ENCODE measurements at places on chromosomes 6 and 20. TPM values are rescaled to one million over a fixed set of nuclear protein-coding genes. Genes with fewer than 3 reads are reported as not detected.
A peak's percentile ranks its signal among the peaks of the same experiment; 100 is the strongest.

- no peaks in the 10 kb centered on the region for H3K27me3 ChIP-seq
- no peaks in the 10 kb centered on the region for H3K36me3 ChIP-seq
- no peak for DNase-seq
- no peak overlapping the region for H3K27ac ChIP-seq
- peaks cover 41% of the 10 kb centered on the region for H3K4me1 ChIP-seq
These were observed 83.0 kb downstream of the CD164 start for GRCh38 chr6:109299265-109299607.

- H3K36me3 ChIP-seq, result no peaks in the 10 kb centered on the region
- DNase-seq, result no peak
- H3K4me3 ChIP-seq, result no peak overlapping the region
- H3K27ac ChIP-seq, result no peak overlapping the region
- peaks cover 12% of the 10 kb centered on the region for H3K4me1 ChIP-seq
These were observed 67.1 kb upstream of the KCNQ5 start for GRCh38 chr6:72554761-72555221.

DNA sequence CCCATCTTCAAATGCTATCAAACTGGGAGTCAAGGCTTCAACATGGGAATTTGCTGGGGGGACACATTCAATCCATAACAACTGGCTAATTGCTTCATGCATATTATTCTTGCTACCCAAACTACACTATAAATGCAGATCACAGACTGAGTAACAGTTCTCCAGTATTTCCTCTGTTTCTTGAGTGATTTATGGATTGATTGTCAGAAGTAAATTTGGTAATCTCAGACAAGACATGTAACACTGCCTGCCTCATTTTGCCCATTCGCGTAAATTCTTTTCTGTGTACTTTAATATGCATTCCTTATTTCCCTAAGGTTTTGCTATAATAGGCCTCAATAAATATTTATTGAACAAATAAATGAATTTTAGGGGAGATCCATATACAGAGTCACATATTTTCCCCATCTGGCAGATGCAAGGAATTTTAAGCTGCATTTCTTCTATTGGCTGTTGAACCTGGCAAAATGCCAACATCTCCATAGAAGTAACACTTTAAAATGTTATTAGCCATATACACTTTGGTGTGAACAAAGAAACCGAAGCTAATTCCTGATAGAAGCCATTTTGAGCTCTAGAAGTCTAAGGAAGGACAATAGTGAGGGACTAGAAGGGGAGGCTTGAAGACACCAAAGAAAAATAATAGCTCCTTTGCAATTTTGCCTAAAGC, 98.2 kb downstream of the QRSL1 start:
- peaks cover 37% of the 10 kb centered on the region for H3K4me1 ChIP-seq
- H3K27ac ChIP-seq, result no peak overlapping the region
- DNase-seq, result no peak
- no peaks in the 10 kb centered on the region for H3K27me3 ChIP-seq
- no peak overlapping the region for H3K4me3 ChIP-seq

DNA sequence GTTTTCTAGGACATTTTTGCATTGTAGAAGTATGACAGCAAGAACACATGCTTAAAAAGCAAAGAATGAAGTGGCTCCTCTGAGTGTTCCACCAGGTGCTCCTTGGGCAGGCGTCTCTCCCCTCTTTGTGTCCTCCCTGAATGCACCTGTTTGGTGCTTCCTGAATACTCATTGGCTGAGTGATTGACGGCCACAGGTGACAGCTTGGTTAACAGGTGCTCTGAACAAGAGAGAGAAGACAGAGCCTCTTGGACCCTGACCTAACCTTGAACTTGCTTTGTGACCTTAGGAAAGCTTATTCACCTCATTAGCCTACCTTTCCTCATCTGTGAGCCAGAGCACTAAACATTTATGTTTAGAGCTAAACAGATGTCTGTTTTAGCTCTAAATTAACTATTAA, 93.7 kb downstream of the TULP4 start:
- DNase-seq, result no peak
- H3K4me1 ChIP-seq, result no peaks in the 10 kb centered on the region
- no peak overlapping the region for H3K4me3 ChIP-seq
- no peaks in the 10 kb centered on the region for H3K27me3 ChIP-seq
- H3K36me3 ChIP-seq, result no peaks in the 10 kb centered on the region
- no peak overlapping the region for H3K27ac ChIP-seq

DNA sequence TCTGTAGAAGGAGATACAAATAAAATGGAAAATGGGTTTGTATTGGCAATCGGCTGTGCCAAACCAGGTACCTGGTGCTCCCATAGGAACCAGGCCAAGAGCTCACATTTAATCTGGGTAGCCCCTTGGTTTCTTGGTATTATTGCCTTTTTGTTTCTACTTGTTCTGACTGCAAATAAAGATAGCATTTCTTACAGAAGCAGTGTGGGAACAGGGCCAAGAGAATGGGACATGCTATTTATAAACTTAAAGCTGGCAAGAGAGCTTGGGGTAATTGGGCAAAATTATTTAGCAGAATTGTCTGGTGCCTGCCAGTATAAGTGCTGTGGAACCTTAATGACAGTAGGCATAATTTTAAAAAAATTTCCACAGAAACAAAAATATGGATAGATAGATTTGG, 113.5 kb upstream of the GLP1R start:
- no peak overlapping the region for H3K27ac ChIP-seq
- H3K4me3 ChIP-seq, result no peak overlapping the region
- no peak for DNase-seq
- H3K27me3 ChIP-seq, result no peaks in the 10 kb centered on the region
- H3K4me1 ChIP-seq, result no peaks in the 10 kb centered on the region
- no peaks in the 10 kb centered on the region for H3K36me3 ChIP-seq

- no peak for DNase-seq
- no peaks in the 10 kb centered on the region for H3K36me3 ChIP-seq
- H3K27ac ChIP-seq, result no peak overlapping the region
- H3K27me3 ChIP-seq, result no peaks in the 10 kb centered on the region
- no peak overlapping the region for H3K4me3 ChIP-seq
These were observed 1090.0 kb upstream of the EYS start for GRCh38 chr6:66796987-66797386.

GRCh38 chr6:14549304-14549770, 431.8 kb downstream of the CD83 start:
- no peaks in the 10 kb centered on the region for H3K36me3 ChIP-seq
- H3K27ac ChIP-seq, result no peak overlapping the region
- H3K27me3 ChIP-seq, result no peaks in the 10 kb centered on the region
- DNase-seq, result no peak
- no peaks in the 10 kb centered on the region for H3K4me1 ChIP-seq

- H3K36me3 ChIP-seq, result no peaks in the 10 kb centered on the region
- no peak overlapping the region for H3K4me3 ChIP-seq
- H3K27me3 ChIP-seq, result no peaks in the 10 kb centered on the region
These were observed 226.3 kb upstream of the SMLR1 start for GRCh38 chr6:130600880-130601341.

DNA sequence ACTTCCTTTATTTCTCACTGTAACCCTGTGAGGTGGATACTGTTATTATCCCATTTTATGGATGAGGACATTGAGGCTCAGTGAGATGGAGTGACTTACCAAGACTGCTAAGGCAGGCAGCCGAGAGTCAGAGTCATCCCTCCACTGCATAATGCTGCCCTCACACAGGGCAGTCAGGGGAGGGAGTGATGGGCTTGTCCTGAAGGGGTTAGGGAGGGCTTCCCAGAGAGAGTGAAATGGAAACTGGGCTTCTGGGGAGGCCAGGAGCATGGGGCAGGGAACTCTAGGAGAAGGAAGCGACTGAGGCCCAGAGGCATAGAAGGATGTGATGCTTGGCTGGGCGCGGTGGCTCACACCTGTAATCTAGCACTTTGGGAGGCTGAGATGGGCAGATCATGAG, 31.1 kb downstream of the TM9SF4 start:
- no peak overlapping the region for H3K4me3 ChIP-seq
- no peak overlapping the region for H3K27ac ChIP-seq
- no peaks in the 10 kb centered on the region for H3K4me1 ChIP-seq
- peaks cover 51% of the 10 kb centered on the region for H3K36me3 ChIP-seq
- no peaks in the 10 kb centered on the region for H3K27me3 ChIP-seq

- no peaks in the 10 kb centered on the region for H3K36me3 ChIP-seq
- DNase-seq, result no peak
- H3K4me3 ChIP-seq, result no peak overlapping the region
- H3K4me1 ChIP-seq, result peaks cover 5% of the 10 kb centered on the region
These were observed 33.5 kb downstream of the NEDD9 start for GRCh38 chr6:11198663-11199603.

GRCh38 chr6:76435174-76435573, 362.7 kb upstream of the IMPG1 start:
- H3K27me3 ChIP-seq, result no peaks in the 10 kb centered on the region
- no peak for DNase-seq
- no peaks in the 10 kb centered on the region for H3K4me1 ChIP-seq
- H3K4me3 ChIP-seq, result no peak overlapping the region

- no peaks in the 10 kb centered on the region for H3K27me3 ChIP-seq
- no peak for DNase-seq
- H3K27ac ChIP-seq, result no peak overlapping the region
- H3K4me3 ChIP-seq, result no peak overlapping the region
- no peaks in the 10 kb centered on the region for H3K4me1 ChIP-seq
- H3K36me3 ChIP-seq, result no peaks in the 10 kb centered on the region
These were observed 272.1 kb upstream of the TAB2 start for GRCh38 chr6:149045404-149045803.

GRCh38 chr20:31858760-31859083, 11.6 kb downstream of the DUSP15 start:
- no peak overlapping the region for H3K27ac ChIP-seq
- peaks cover 2% of the 10 kb centered on the region for H3K27me3 ChIP-seq
- no peak overlapping the region for H3K4me3 ChIP-seq
- no peaks in the 10 kb centered on the region for H3K36me3 ChIP-seq
- DNase-seq, result no peak
- H3K4me1 ChIP-seq, result no peaks in the 10 kb centered on the region

- no peaks in the 10 kb centered on the region for H3K36me3 ChIP-seq
- no peak overlapping the region for H3K4me3 ChIP-seq
- H3K4me1 ChIP-seq, result no peaks in the 10 kb centered on the region
- no peak for DNase-seq
- H3K27ac ChIP-seq, result no peak overlapping the region
These were observed 77.4 kb upstream of the SULF2 start for GRCh38 chr20:47862574-47863240.

GRCh38 chr6:44166591-44167184, 8.1 kb downstream of the CAPN11 start:
- no peak overlapping the region for H3K4me3 ChIP-seq
- H3K27me3 ChIP-seq, result no peaks in the 10 kb centered on the region
- H3K36me3 ChIP-seq, result no peaks in the 10 kb centered on the region
- no peak for DNase-seq

DNA sequence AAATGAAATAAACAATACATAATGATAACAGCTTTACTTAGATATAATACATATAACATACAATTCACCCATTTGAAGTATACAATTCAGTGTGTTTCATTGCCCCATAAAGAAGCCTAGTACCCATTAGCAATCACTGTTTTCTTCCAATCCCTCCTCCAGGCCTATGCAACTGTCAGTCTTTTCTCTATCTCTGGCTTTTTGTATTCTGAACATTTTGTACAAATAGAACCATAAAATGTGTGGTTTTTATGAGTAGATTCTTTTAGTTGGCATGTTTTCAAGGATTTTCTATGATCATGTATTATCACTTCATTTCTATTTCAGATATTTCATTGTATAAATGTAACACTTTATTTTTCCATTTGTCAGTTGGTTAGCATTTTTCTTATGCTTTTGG, 54.6 kb upstream of the MYO6 start:
- no peak overlapping the region for H3K27ac ChIP-seq
- no peaks in the 10 kb centered on the region for H3K36me3 ChIP-seq
- H3K27me3 ChIP-seq, result no peaks in the 10 kb centered on the region
- H3K4me1 ChIP-seq, result no peaks in the 10 kb centered on the region
- no peak for DNase-seq
- H3K4me3 ChIP-seq, result no peak overlapping the region

- no peaks in the 10 kb centered on the region for H3K27me3 ChIP-seq
- H3K4me3 ChIP-seq, result no peak overlapping the region
- H3K36me3 ChIP-seq, result no peaks in the 10 kb centered on the region
- no peaks in the 10 kb centered on the region for H3K4me1 ChIP-seq
These were observed 34.1 kb downstream of the CDYL start for GRCh38 chr6:4809999-4810918.

- no peaks in the 10 kb centered on the region for H3K27me3 ChIP-seq
- peak; percentile 84 for DNase-seq
- H3K36me3 ChIP-seq, result peaks cover 50% of the 10 kb centered on the region
- peak overlapping the region; percentile 33 for H3K27ac ChIP-seq
- peaks cover 14% of the 10 kb centered on the region for H3K4me1 ChIP-seq
These were observed 116.5 kb downstream of the MAP3K4 start for GRCh38 chr6:161107779-161108730.

GRCh38 chr6:90701146-90701781, 114.4 kb upstream of the MAP3K7 start:
- no peaks in the 10 kb centered on the region for H3K27me3 ChIP-seq
- no peaks in the 10 kb centered on the region for H3K36me3 ChIP-seq
- no peak for DNase-seq
- no peak overlapping the region for H3K27ac ChIP-seq
- H3K4me3 ChIP-seq, result no peak overlapping the region

DNA sequence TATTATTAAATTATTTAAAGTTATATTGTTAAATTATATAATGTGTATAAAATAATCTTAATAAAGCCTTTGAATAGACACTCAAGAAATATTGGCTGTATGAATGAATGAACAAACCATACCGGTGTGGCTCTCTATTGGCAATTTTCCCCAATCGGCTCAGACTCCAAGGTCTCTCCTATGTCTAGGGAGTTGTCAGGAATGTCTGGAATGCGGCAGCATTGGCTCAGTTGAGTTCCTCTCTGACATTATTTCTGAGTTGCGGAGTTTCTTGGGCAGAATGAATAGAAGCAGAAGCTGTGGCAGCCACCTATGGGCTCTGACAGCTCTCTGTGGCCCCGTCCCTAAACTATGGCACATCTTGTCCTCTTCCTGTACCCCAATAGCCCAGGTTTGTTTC, 111.0 kb downstream of the SOBP start:
- no peaks in the 10 kb centered on the region for H3K27me3 ChIP-seq
- H3K4me3 ChIP-seq, result no peak overlapping the region
- H3K4me1 ChIP-seq, result no peaks in the 10 kb centered on the region

DNA sequence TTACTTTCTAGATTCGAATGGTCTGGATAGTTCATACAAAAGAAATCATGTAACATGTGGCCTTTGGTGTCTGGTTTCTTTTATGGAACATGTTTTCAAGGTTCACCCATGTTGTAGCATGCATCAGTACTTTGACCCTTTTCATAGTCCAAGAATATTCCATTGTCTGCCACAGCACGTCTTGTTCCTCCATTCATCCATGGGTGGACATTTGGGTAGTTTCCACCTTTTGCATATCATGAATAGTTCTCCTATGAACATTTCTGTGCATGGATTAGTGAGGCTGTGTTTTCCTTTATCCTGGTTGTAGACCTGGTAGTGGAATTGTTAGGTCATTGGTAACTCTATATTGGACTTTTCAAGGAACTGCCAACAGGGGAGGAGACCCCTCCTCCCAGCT, 31.7 kb downstream of the GSTA3 start:
- DNase-seq, result no peak
- H3K36me3 ChIP-seq, result no peaks in the 10 kb centered on the region
- H3K4me3 ChIP-seq, result no peak overlapping the region
- H3K4me1 ChIP-seq, result no peaks in the 10 kb centered on the region

The ARFGEF3 gene
- total RNA-seq, result 13.7 TPM

The HLA-DQB1 gene
- 0.63 TPM for total RNA-seq

The WFDC10B gene
- not detected for total RNA-seq

The NR2E1 gene
- not detected for total RNA-seq

The SLC22A2 gene
- not detected for total RNA-seq

The MYH7B gene
- 0.09 TPM for total RNA-seq

The PDSS2 gene
- 6.6 TPM for total RNA-seq

The RNF39 gene
- 1.3 TPM for total RNA-seq

The CD83 gene
- 5.1 TPM for total RNA-seq

The MSH5 gene
- total RNA-seq, result 7.2 TPM

The ISM1 gene
- total RNA-seq, result 2.5 TPM

The TRIM15 gene
- 0.19 TPM for total RNA-seq

The SIRPB1 gene
- 2.3 TPM for total RNA-seq

The KHDC1L gene
- not detected for total RNA-seq

The PBOV1 gene
- total RNA-seq, result not detected

The STAU1 gene
- total RNA-seq, result 55.5 TPM

The IL17F gene
- not detected for total RNA-seq

The LY6G6C gene
- total RNA-seq, result not detected
